WTC11 (cell line): ENCODE measurements at places on chromosomes 12 and 14. TPM values are rescaled to one million over a fixed set of nuclear protein-coding genes. Genes with fewer than 3 reads are reported as not detected.

The TAS2R50 gene
- total RNA-seq = 0.25 to 0.73 TPM (median 0.59 TPM) in 3 replicates

The KDM5A gene
- total RNA-seq = 49.2 to 57.6 TPM (median 52.0 TPM) in 3 replicates

DNA sequence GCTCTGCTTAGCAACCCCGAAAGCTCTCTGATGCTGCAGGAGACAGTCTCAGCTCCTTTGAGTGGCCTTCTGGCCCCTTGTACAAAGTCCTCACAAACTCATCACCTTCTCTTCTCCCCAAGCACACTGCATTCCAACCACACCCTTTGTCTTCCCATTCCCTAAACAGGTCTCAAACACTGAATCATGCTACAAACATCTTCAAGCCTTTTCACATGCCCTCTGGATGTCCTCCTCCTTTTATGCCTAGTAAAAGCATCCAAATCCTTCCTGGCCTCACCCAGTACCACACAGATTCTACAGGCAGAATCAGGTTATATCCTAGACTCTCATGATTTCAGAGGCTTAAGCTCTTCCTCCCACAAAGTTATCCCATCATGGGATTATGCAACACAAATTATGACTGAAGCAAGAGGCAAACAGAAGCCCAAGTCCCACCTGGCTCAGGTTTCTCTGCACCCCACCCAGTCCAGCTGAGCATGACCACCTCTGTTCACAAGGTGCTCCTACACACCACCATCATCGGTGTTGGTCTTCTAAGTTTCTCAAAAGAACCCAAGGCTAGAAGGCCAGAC is 61.4 kb upstream of the PCED1B start:
- H3K27ac ChIP-seq = no peak overlapping the region
- no peak overlapping the region for H3K4me3 ChIP-seq
- DNase-seq = no peak
- H3K27me3 ChIP-seq = no peaks in the 10 kb centered on the region

GRCh38 chr12:106054049-106054448 is 84.7 kb downstream of the NUAK1 start:
- H3K27me3 ChIP-seq = no peaks in the 10 kb centered on the region
- H3K4me3 ChIP-seq = no peak overlapping the region
- no peak for DNase-seq
- H3K27ac ChIP-seq = no peak overlapping the region
- H3K36me3 ChIP-seq = 0 out of 2 replicates have a peak, but pooled peaks cover 3% of the 10 kb centered on the region
- H3K4me1 ChIP-seq = peaks cover 10% of the 10 kb centered on the region

- H3K36me3 ChIP-seq = no peaks in the 10 kb centered on the region
- peaks cover 6% of the 10 kb centered on the region; the same call in 1 of the 2 replicates for H3K4me1 ChIP-seq
- H3K27ac ChIP-seq = no peak overlapping the region
- H3K4me3 ChIP-seq = no peak overlapping the region
- H3K27me3 ChIP-seq = no peaks in the 10 kb centered on the region
- no peak for DNase-seq
Observed at GRCh38 chr14:88838015-88838414, 13.6 kb downstream of the TTC8 start.
